ENCODE measurements at places on chromosomes 13 and 19.

- peak; percentile 41 for DNase-seq
These were observed 15.5 kb upstream of the RASA3 start for GRCh38 chr13:114147803-114148520.

GRCh38 chr19:6970443-6970842 lies 50.8 kb downstream of the MBD3L2B start:
- no peak for DNase-seq

DNA sequence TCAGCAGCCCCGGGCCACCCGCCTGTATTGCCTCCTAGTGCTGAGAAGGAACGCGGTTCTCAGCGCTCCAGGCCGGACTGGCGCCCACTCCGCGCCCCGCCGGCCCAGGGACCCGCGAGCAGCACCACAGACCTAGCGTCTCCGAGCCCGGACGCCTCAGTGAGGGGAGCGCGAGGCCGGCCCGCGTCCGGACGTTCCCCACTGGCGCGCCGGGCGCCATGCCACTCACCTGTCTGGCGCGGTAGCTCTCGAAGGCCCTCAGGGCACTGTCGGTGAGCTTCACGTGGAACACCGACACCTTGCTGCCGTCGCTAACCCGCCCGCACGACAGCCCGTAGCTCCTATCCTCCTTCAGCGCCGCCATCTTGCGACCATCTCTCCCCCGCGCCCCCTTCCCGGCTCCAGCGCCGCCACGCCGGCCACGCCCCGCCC lies at the start of gene ELL:
ELL (minus strand) TSS at position 379 of the 432 bp plus-strand sequence; CDS start at position 364, 15 bp downstream.
- no peak for DNase-seq

GRCh38 chr19:369256-369655 lies 24.7 kb upstream of the MIER2 start:
- DNase-seq, result peak; percentile 55

GRCh38 chr13:100323937-100324336 lies 235.0 kb downstream of the PCCA start:
- no peak for DNase-seq

- DNase-seq, result no peak
These were observed 71.0 kb upstream of the SLC15A1 start for GRCh38 chr13:98823442-98823841.

DNA sequence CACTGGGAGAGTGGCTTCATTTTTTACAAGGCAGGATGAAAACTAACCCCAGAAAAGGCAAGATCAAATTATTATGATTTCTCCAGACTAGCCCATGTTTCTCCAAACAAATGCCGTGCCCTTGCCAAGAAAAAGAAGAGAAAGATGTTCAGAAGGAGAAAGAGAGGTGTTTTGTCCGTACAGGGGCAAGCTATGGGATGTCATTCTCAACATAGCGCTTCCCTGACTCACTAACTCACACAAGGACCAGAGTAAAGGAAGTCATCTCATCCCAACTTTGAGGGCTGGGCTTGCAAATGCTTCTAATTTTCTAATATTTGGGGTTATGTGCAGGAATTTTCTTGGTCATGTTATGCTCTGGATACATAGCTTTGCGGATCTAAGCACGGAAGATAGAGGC lies 224.2 kb upstream of the MAB21L1 start:
- no peak for DNase-seq

- no peak for DNase-seq
These were observed 6.1 kb upstream of the CLEC4G start for GRCh38 chr19:7738023-7738422.

- DNase-seq, result no peak
These were observed 170.6 kb upstream of the TSC22D1 start for GRCh38 chr13:44746690-44747089.

DNA sequence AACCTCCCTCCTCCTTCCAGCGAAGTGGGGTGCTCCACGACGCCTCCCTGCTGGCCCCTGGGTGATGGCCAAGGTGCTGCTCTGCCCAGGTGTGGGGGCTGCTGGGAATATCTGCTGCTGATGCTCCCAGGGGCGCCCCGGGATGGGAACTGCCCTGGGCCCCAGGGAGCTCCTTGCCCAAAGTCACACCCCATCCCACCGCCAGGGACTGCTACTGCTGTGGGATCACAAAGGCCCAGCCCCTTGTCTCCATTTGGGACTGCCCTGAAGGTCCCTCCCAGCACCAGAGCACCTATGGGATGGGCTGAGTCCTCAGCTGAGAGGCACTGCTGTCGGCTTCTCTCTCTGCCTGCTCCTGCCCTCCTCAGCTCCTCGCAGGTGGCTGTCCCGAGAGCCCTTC lies 19.0 kb downstream of the CHST8 start:
- peak; percentile 69 for DNase-seq

- no peak for DNase-seq
These were observed 2.2 kb upstream of the CEACAM18 start for GRCh38 chr19:51476164-51476563.

DNA sequence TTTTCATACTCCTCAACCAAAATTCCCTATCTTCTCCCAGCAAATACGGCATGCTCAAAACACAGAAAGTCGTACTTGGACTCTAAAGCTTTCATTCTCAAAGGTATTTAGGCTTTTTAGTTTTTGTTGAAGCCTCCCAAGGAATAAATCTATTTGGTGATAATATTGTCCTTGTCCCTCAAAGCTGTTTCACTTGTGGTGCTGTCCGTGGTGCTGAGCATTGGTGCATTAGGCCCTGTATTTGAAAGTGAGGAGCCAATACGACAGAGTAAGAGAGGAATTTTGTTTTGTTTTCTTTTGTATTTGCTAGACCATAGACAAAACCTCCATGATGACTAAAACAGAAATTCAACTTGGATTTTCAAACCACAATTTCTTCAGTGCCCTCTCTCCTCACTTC lies 3.2 kb upstream of the LGALS13 start:
- peak; percentile 18 for DNase-seq

DNA sequence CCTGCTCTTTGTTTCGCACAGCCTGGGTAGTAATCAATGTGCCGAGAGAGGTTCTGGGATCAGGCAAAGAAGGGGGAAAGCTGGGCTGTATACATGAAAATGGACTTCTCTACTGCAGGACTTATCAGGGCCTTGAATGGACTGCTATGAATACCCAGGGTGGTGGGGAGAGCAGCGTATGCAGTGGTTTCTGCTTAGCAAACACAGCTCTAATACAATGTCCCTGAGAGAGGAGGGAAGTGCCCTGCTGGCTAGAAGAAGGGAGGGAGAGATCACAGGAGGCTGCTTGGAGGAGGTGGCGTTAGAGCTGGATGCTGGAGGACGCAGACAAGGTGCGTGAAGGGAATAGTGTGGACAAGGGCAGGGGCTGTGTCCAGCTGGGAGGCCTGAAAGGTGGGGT lies 116.1 kb downstream of the PTPRS start:
- no peak for DNase-seq

DNA sequence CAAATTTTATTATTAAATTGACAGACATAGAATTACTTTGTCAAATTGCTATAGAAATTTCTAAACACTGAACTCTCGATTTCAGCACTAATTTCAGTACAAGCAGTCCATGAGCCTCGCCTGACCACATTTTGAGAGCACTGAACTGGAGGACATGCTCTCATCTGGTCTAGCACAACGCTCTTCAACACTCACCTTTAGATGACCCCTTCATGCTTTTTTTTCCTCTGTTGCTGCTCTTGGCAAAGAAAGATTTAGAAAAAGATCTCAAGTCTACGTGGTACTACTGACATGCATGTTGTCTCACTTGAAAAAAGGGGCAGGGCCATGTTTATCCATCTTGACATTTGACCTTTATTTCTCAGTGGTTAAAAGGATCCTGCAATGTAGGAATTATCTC lies 981.5 kb downstream of the DIAPH3 start:
- no peak for DNase-seq

GRCh38 chr19:44587963-44588770 lies 25.2 kb upstream of the IGSF23 start:
- no peak for DNase-seq

GRCh38 chr19:38949580-38950367 lies 19.0 kb downstream of the MRPS12 start:
- DNase-seq, result peak; percentile 99

GRCh38 chr19:47190167-47190727 lies 40.8 kb downstream of the BBC3 start:
- no peak for DNase-seq

- DNase-seq, result no peak
These were observed 20.7 kb downstream of the CLDN10 start for GRCh38 chr13:95573221-95573620.

DNA sequence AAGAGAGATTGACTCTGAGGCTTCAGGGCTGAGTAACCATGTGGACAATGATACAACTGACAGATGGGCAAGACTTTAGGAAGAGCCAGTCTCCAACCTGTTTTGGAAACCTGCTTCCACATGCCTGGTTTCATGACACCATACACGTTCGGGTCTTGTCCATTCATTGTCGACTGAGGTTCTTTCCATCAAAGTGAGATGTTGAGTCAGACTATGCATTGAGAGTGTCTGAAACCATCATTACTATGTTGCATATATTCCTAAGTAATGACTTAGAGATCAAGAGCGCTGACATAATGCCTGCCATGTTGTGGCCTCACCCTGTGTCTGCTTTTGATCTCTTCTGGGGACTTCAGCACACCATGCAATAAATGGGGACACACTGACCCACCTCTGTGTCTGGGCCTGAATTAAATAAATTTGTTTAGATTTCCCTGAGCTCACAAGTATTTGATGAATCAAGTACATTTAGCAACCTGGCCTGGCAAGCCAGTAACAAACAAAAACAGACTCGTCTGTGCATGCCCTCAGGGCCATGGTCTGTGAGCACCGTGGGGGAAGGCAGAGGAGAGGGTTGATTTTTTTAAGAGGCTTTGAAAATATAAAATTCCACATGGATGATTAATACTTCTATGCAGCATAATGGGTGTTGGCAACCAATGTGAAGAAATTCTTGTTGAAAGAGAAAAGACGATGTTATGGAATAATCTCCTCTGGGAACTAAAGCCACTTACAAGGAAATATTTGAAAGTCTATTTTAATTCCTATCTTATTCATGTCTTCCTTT lies 49.9 kb upstream of the UBAC2 start:
- no peak for DNase-seq

- DNase-seq, result no peak
These were observed 9.7 kb upstream of the CERS1 start for GRCh38 chr19:18905513-18906236.

DNA sequence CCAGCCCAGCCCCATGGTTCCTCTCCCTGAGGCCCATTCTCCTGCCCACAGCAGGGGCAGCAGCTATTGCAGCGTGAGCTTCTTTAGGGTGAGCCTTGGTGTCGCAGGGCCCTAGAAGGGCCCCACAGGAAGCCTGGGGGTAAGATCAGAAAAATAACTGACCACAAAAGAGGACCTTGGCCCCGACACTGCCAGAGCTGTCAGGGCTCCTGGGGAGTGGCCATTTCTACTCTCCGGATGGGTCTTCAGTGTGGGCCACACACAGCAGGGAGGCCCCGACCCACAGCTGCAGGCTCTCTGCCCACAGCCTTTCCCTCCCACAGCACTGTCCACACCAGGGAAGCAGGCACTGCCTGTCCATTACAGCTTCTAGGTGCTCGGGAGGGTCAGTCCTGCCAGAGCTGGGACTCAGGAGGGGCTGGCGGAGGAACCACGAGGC lies 3.5 kb upstream of the SIGLEC8 start:
- no peak for DNase-seq

- peak; percentile 83 for DNase-seq
These were observed 568 bp downstream of the POLR2I start for GRCh38 chr19:36113894-36114720.

DNA sequence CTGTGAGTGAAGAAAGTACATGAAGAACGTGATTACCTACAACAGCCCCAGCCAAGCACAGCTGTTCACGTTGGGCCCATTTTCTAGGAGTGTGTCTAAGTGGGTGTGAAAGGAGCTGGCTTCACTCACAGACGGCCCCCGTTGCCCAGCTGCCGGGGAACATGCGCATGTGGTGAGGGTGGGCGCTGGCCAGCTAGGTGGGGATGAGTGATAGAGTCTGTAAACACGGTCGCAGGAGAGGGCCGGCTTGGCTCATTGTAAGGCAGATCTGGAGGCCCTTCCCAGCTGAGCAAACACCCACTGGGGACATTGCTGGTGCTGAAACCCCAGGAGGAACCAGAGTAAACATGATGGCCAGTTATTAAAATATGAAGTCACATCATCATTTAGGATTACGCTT lies 160.5 kb downstream of the TEX29 start:
- no peak for DNase-seq

GRCh38 chr19:30696514-30696913 lies 324.3 kb downstream of the ZNF536 start:
- peak; percentile 96 for DNase-seq

DNA sequence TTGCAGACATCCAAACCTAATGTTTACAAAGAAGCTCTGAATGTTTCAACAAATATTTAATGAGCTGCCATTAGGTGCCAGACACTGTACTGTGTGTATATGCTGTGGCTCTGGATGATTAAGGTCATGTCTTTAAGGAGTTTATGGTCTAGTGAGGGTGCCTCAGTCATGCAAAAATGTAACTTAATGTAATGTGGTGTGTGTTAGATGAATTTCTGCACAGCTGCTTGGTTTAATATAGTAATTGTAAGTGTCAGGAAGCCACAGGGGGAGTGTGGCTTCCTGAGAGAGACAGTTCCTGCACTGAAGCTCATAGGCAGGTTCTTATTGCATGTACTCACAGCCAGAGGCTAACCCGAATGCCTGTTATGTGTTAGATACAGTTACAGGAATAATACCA lies 43.3 kb downstream of the SPATA13 start:
- no peak for DNase-seq

GRCh38 chr19:49946415-49946814 lies 14.6 kb downstream of the SIGLEC11 start:
- DNase-seq, result peak; percentile 65

GRCh38 chr19:38333245-38333644 lies 2.4 kb upstream of the CATSPERG start:
- DNase-seq, result no peak

DNA sequence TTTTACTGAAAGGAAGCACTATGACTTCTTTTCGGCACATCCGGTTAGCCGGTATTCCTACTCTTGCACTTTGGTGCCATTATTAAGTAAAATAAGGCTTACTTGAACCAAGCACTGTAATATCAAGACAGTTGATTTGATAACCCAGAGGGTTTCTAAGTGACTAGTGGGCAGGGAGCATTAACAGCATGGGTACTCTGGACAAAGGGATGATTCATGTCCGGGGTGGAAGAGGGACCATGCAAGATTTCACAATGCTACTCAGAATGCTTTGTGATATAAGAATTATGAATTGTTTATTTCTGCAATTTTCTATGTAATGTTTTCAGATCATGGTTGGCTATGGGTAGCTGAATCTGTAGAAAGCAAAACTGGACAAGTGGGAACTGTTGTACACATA lies 282.1 kb downstream of the TDRD3 start:
- no peak for DNase-seq

- no peak for DNase-seq
These were observed 26.8 kb downstream of the RASA3 start for GRCh38 chr13:114105521-114106225.

GRCh38 chr19:15234431-15235130 lies 2.3 kb upstream of the EPHX3 start:
- DNase-seq, result no peak

All from H7 (cell line).